Stimulated activated CD4-positive, alpha-beta T cell treated with anti-CD3 and anti-CD28 coated beads, Interleukin-4, amount 100 ng/mL, for 1 hour (primary cell): ENCODE measurements at places on chromosomes 7 and 10.

DNA sequence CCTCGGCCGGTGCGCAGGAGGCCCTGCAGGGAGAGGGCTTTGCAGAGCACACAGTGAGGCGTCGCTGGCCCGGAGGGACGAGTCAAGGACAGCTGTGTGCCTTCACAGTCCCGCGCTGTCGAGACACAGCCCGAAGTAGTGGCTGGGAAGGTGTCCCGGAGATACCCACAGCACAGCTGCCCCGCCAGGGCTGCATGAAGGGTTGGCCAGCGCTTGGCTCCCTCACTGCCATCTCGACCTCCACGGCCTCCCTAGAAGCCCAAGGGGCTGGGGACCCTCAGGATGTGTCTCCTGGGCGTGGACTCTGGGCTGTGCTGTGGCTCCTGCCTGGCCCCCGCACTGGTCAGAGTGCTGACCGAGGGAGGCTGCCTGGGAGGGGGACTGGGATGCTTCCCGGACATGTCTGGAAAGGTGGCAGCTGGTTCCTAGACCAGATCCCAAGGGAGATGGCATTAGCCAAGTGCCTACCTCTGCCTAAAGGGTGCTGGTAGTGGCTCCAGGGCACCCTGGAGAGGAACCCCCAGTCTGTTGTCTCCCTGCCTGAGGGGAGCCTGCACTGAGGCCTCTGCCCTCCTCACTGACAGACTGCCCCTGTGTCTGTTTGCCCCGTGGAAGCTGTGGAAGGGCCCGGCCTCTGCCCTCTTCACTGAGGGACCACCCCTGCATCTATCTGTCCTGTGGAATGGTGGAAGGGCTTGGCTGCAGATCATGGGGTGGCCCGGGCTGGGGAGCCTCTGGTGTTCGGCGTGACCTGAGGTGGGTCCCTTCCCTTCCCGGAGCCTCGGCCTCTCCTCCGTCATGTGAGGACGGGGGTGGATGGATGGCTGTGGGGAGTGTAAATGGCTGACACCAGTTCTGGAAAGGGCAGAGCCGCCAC, 5.8 kb downstream of the ELFN1 start:
- no peak for DNase-seq

DNA sequence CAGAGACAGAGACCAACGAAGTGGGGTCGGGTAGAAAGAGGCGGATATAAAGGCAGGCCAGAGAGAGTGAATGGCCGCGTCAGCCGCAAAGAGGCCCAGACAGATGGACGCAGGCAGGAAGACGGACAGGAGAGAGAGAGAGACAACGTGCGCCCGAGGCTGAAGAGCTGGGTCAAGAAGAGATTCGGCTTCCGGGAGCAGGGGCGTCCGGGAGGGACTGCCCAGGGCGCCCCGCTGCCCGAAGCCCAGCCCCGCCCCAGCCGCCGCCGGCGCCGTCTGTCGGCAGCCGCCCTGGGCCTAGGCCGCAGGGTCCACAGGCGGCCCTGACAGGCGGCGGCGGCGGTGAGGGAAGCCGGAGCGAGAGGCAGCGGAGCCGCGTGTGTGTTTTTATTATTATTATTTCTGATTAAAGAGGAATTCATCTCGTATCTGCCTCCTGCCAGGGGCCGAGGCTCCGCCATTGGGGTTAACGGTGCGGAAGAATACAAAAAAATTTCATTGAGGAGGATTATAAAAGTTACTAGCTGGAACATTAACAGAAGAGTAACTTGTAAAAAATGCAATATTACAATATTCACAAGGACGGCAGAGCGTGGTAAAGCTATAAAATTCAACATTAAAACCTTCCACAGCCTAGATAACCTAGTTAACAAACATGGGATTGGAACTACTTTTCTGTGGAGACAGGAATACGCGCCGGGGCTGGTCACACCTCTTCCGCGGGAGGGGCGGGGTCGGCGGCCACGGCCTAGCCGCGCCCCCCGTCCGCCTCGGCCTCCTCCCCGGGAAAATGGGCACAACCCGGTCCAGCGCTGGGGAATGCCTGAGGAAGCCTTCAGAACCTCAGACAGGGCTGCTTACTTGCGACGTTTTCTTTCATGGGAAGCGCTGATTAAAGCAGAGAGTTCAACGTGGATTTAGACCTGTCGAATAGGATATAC, 29.7 kb upstream of the PAX2 start:
- no peak for DNase-seq

GRCh38 chr10:50467209-50467608, 156.5 kb downstream of the SGMS1 start:
- DNase-seq: no peak

- DNase-seq: no peak
Measured at GRCh38 chr7:45703911-45704682, 129.9 kb downstream of the ADCY1 start.

GRCh38 chr10:116353817-116354216, 29.6 kb downstream of the CCDC172 start:
- DNase-seq: no peak

DNA sequence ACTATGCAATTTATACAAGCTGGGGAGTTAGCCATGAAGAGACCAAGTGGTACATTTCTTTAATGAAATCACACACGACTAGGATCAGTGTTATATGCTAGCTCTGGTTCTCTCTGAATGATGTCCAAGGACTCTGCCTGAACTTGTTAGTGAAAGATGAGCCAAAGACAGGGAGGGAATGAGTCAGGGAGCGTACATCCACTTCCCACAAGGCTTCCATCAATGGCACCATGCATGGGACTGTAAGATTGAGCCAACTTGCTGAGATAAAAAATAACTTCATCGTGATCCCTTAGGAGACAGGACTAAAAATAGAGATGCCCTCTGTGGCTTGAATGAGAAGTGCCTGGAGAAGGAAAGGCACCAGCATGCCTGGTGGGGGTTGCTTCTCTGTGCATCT, 629.7 kb downstream of the ACTR3B start:
- DNase-seq: no peak

GRCh38 chr10:44512431-44513022, 127.6 kb upstream of the CXCL12 start:
- DNase-seq: no peak

DNA sequence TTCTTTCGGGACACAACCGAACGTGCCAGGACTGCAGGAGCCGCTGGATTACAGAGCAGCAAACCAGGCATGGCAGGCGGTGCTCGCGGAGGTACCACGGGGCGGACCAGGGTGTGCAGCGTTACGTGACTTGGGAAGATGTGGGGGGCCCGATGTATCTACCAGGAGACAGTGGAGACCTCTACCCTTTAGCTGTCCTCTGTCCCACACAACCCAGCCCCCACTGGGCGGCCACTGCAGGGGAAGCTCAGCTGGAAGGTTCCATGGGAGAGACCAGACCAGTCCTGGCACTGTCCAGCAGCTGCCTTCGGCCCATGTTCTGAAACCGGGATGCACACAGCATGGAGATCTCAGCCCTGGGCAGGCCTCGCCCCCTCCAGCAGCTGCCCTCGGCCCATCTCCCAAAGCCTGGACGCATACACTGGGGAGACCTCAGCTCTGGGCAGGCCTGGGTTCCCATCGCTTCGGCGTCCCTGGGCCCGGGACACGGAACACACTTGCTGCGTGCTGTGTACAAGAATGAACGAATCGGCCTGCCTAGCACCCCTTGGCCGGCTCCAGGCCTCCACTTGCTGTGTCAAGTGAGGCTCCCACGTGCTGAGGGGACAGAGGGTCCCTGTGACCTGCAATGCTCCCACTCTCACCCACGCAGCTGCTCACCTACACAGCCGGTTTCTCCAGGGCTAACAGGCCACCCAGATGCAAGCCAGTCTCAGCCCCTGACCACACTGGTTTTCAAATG, 177.4 kb downstream of the ELFN1 start:
- no peak for DNase-seq

DNA sequence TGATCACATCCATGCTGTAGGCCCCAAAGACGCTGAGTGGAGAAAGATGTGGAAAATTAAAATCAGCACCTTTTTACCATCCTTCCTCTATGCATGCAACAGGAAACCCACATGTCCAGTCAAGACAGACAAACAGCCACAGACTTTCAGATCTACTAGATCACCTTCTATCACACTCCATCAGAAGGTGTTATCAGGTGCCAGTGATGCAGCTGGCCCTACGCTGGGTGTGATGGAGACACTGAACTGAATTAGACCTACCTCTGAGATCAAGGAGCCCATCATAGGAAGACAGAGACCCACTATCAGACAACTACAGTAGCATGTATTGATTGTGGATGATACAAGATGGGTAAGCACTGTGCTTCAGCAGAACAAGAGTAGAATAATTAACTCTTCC, 15.5 kb downstream of the CYP3A4 start:
- no peak for DNase-seq

DNA sequence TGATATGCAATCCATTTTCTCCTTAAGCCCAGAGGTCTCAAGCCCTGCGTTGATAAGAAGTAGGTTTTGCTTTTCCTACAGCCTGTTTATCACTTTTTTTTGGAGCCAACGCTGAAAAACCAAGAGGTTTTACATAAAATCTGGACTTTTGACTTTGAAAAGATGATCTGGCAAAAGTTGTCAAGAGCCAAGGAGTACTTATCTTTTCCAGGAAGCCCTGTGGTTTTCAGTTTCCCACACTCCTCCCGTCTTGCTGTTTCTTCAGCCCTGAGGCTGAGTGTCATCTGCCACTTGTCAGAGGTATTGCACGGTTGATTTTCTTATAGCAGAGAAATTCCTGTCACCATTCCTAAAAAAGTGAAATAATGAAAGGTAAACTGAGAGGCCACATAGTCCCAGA, 108.7 kb downstream of the TYW1 start:
- no peak for DNase-seq

GRCh38 chr7:101988513-101988912, 171.1 kb downstream of the CUX1 start:
- no peak for DNase-seq

GRCh38 chr7:100040575-100040974, 9.0 kb upstream of the ZSCAN21 start:
- no peak for DNase-seq

GRCh38 chr7:18163091-18163490, 135.4 kb upstream of the PRPS1L1 start:
- DNase-seq: no peak

GRCh38 chr10:47326306-47326926, 4.2 kb downstream of the GDF2 start:
- no peak for DNase-seq

DNA sequence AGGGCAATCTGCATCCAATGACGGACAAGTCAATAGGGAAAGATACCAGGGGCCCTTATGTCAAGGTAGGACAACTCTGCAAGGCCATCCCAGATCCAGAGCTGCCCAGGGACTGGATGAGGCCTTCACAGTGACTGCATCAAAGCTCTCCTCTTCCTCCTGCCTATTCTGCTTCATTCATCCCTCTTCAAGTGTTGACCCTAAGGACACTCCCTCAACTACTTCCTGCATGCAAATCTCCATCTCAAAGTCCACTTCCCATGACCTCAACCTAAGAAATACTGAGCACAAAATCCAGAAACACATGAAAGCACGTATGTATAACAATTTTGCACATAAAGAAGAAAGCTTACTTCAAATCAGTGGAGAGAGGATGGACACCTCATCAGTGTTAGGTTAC, 182.3 kb downstream of the AVL9 start:
- DNase-seq: no peak

- DNase-seq: no peak
Measured at GRCh38 chr7:25952261-25953057, 199.5 kb upstream of the NFE2L3 start.

DNA sequence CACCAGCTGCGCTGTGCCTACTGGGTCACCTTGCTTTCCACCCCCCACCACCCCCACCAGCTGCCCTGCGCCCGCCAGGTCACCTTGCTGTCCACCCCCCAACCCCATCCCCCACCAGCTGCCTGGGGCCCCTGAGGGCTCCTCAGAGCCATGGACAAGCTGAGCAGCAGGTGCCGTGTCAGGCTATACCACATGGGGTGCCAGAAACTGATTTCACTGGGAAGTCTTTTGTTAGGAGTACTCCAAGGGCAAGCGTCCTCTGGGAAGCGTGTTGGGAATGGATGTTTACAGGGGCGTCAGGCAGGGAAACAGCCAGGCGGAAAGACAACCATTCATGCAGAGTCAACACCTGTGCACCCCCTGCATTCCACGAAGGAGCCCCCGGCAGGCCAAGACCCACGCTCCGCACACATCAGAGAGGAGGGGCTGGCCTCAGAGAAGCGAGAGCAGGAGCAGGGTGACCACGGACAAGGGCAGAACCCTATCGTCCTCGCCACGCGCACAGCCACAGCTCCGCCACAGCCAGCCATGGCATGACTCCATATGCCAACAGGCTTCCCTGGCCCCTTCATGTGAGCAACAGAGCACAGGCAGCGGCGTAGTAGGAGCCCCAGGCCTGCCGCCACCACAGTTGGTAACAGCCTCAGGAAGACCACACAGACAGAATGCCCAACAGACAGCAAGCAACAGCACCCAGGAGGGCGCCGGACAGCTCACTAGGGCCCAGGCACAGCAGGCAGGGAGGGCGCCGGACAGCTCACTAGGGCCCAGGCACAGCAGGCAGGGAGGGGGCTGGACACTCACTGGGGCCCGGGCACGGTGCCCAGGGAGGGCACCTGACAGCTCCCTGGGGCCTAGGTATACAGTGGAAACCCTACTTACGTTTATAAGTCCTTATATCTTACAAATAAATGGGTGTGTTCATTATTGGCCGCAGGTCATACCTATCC, 180.8 kb downstream of the MAD1L1 start:
- DNase-seq: no peak

DNA sequence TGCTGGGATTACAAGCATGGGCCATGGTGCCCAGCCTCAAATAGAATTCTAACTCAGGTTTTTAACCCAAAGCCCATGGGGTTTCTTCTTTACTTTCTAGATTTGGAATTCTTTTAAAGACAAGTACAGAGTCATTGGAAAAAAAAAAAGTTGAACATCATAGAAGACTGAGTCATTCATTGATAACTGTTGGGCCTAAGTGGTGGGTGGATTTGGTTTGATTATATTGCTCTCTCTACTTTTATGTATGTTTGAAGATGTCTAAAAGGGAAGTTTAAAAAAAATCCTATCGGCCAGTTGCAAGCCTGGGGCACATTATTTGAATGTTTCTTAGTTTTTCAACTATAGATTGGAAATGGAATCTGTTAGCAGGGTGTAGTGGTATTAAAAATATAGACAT, 49.7 kb downstream of the INPP5F start:
- DNase-seq: no peak
